ENCODE measurements at places on chromosomes 16 and 17.

- DNase-seq = no peak
Measured at GRCh38 chr17:18186627-18186982, 3.0 kb downstream of the ALKBH5 start.

GRCh38 chr17:40158438-40159013, 18.2 kb downstream of the CASC3 start:
- no peak for DNase-seq

- DNase-seq = no peak
Measured at GRCh38 chr17:36731811-36732210, 130.4 kb downstream of the MRM1 start.

DNA sequence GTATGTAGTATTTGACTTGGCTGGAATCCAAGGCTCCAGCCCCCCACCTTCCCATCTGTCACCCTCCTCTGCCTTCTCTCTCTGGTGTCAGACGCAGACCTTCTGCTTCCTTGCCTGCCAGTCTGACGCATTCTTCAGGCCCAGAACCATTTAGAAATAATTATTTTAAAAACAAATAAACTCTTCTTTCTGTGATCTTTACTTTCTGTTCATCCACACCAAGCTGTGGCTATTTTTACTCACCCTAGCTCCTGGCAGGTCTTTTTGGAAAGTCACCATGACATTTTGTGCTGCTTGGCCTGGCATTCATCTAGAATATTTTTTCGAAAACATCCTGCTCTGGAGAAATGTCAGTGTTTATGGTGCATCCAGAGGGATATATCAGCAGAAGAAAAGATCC, 330.7 kb upstream of the ASIC2 start:
- no peak for DNase-seq

- DNase-seq = no peak
Measured at GRCh38 chr17:82400830-82401229, 17.3 kb upstream of the HEXD start.

- no peak for DNase-seq
Measured at GRCh38 chr17:39294060-39294459, 68.3 kb upstream of the STAC2 start.

DNA sequence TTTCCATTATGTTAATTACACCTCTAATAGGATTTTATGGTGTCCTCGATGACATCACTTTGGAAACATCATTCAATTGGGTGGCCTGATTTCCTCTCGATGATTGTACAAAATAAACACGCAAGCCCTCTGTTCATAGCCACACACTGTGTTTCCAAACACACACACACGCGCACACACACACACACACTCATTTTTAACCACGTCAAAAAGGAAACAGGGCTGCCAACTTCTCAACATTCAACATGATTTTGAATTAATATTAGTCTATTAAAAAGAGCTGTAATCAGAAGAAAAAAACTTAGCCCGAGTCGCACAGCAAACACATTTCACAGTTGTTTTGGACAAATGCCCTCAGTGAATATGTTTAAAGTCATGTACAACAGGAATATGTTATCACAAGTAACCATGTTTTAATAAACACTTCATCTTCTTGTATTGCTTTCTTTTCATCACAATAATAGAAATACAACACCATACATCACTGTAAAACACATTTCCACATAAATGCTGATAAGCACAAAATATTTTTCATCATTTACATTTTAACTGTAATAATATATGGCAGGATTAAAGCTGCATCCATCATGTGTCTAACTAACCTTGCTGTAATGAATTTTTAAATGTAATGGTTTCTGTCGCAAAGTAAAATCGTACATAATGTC, 219.1 kb upstream of the IRX3 start:
- no peak for DNase-seq

DNA sequence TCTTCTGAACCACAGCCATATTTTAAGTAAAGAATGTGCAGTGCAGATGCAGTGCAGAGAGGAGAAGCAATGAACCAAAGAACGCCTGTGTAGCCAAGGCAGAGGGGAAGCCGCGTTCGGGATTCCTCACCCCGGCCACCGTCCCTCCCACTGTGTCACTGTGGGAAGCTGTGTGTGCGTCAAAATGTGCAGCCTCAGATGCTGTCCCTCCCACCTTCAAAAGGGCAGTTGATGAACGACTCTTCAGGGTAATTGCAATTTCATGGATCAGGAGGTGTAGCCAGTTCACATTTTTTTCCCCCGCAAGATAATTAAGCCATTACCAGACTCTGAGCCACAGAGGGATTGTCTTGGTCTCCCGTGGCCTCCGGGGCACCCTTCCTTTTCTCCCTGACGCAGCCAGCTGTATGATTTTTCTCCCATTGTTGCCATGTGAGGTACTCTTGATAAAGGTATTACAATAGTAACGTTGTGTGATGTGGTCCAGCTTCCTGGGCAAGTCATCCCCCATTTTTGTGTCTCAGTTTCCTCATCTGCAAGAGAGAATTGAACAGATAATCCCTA, 190.0 kb downstream of the FOXL1 start:
- DNase-seq = no peak

- no peak for DNase-seq
Measured at GRCh38 chr17:18172531-18173278, 10.9 kb upstream of the ALKBH5 start.

DNA sequence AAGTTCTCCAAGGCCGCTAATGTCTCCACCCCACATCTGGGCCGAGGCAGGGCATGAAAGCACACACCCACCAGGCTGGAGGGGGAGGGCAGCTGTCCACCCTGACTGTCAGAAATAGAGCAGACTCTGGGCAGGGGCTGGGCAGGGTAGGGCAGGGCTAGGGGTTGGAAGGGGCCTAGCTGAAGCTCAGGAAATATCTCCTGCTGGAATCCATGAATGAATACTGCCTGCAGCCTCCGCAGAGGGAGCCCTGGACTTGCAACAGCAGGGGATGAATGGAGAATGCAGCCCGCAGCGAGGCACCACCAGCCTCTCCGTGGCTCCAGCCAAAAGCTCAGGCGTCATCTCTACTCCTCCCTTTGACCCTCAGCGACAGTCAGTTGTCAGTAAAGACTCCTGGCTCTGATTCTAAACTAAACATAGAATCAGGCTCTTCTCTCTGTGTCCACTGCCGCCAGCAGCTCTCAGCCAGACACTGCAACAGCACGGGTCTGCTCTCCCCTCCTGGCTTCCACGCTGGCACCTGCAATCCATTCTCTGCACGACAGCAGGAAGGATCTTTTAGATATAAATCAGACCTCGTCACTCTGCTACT, 23.9 kb upstream of the NGFR start:
- DNase-seq = no peak

- no peak for DNase-seq
Measured at GRCh38 chr16:85979605-85980004, 80.6 kb downstream of the IRF8 start.

GRCh38 chr17:68511671-68512246, 471 bp upstream of the PRKAR1A start:
- DNase-seq = peak; percentile 66

- no peak for DNase-seq
Measured at GRCh38 chr17:35893751-35894150, 13.6 kb upstream of the CCL5 start.

DNA sequence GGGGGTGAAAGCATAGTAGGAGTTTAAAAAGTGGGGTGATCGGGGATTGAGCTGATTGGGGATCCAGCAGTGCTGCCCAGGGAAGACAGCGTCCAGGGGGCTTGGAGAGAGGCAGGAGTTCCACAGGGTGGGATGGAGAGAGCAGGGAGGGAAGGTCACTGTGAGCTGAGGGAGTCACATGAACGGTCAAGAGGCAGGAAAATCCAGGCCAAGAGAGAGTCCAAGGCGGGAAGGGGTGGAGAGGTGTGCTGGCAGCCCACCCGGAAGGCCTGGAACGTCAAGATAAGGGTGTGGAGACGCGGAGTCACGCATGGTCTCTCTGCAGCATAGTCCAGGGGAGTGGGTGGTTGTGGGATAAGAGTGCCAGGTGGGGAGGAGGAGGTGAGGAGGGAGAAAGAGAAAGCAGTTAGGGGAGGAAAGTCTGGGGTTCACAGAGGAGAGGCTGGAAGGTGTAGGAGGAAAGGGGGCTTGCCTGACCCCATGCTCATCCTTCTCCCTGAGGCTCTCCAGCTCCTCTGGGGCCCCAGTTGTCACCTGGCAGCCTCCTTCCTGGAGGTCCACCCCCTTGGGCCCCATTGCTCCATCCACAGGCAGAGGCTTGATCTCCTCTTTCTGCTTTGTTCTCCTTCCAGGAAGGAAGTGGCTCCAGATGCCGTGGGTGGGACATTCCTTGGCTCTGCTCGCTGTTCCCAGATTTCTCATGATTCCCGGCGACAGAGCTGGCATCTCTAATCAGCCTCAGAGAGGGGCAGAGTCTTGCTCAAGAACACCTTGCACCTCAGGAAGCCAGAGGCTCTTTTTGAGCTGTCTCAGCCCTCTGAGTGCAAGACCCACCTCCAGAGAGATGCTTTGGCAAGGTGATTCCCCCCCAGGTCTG, 28.7 kb downstream of the CCR7 start:
- DNase-seq = peak; percentile 84

GRCh38 chr16:80986557-80986956, 20.1 kb downstream of the CMC2 start:
- no peak for DNase-seq

DNA sequence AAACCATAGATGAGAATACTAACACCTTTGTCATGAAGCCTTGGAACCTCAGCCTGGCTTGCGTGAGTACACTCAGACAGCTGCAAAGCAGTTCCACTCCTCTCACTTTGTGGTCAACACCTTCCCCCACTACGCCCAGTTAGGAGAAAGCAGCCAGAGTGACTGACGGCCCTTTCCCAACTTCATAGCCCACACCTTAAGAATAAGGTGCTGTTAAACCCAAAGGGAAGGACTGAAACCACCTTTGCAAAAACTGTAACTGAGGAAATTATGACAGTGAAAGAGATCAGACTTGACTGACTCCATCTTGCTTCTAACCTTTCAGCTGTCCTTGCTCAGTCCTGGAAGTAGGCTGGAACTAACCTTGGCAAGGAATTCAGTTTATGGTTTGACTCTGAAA, 13.7 kb downstream of the N4BP1 start:
- DNase-seq = no peak

GRCh38 chr16:81861915-81862314, 82.8 kb downstream of the PLCG2 start:
- no peak for DNase-seq

GRCh38 chr16:30645727-30646126, 5.0 kb upstream of the PRR14 start:
- DNase-seq = no peak

DNA sequence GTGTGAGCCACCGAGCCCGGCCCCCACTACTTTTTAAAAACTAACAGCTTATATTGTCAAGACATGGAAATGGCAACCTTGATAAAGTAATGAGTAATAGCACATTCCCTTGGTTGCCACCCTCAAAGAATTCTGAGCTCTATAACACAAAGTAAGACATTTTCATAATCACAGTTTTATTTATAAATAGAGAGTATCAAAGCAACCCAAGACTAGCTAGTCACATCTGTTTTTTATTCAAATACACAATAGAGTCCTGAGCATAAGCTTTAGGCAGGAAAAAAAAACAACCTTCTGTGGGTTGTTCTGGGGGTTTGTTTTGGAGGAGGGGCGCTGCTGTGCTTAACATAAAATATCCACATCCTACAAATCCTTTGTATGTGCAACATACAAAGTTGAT, 68.7 kb downstream of the CEP95 start:
- DNase-seq = no peak

DNA sequence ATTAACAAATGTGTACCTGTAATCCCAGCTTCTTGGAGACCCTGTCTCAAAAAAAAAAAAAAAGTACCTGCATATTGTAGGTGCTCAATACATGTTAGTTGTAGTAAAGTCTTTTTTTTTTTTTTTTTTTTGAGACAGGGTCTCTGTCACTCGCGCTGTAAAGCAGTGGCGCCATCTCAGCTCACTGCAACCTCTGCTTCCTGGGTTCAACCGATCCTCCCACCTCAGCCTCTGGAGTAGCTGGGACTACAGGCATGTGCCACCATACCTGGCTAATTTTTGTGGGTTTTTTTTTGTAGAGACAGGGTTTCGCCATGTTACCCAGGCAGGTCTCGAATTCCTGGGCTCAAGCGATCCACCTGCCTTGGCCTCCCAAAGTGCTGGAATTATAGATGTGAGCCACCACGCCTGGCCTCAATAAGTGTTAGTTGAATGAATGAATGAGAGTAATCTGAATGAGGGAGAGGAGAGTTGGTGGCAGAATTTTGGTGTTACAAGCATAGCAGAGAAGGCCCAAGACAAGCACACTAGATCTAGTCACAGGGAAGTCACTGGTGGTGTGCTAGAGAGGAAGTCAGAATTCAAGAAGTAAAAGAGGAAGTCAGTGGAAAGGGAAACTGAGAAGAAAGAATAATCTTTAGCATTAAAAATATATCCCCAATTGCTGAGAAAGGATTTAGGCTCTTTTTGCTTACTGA, 9.4 kb upstream of the MYL4 start:
- DNase-seq = no peak

DNA sequence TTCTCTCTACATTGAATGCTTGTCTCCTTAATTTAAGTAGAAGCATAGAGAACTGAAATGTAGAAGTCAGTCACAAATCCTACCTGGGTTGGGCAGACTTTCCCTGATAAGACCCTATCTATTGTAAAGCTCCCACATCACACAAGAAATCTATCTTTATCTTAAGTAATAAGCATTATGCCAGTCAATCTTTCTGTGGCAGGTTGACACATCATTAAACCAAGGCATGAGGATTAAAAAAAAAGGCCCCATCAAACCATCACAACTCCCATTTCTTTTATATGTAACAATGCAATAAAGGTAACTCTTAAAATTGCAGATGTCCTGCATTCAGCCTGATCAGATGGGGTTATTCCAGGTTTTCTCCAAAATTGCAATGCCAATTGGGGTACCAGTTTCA, 311.8 kb downstream of the TOX3 start:
- no peak for DNase-seq

DNA sequence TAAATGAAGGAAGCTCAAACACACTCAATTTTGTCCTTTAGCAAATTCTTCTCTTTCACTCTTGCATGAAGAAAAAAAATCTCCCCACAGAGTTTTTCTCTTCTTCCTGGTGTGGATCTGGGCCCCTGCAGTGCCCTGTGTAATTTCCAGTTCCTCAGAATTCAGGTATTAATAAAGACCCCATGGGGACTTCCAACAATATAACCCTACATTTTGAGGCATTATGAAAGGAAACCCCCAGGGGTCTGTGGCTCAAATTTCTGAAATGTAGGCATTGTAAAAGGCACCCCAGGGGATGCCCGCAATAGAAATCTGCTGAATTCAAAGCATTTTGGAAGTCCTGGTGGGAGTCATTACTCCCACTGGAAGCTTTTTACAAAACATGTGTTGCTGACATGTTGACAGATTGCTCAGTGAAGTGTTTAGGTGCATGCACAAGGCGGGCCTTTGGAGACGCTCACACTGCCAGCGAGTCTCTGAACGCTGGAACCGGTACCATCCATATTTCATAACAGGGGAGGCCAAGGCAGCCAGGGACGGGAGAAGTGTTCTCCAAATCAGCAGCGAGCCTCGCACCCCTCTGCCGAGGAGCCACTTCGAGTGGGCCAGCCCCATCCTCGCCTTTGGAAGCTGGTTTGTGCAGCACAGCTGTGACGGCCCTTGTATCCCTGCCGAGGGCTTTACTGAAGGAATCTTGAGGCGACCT, 154.0 kb downstream of the ZNF423 start:
- DNase-seq = peak; percentile 26

GRCh38 chr16:15701975-15702970, 52.2 kb downstream of the NDE1 start:
- DNase-seq = no peak

- DNase-seq = no peak
Measured at GRCh38 chr16:62038225-62038624, 2.0 kb upstream of the CDH8 start.

- DNase-seq = no peak
Measured at GRCh38 chr16:8894736-8895334, 12.7 kb downstream of the LITAFD start.

GRCh38 chr16:88883946-88884345, 17.5 kb upstream of the PABPN1L start:
- DNase-seq = no peak
